ENCODE measurements at places on chromosomes 5 and 9.

DNA sequence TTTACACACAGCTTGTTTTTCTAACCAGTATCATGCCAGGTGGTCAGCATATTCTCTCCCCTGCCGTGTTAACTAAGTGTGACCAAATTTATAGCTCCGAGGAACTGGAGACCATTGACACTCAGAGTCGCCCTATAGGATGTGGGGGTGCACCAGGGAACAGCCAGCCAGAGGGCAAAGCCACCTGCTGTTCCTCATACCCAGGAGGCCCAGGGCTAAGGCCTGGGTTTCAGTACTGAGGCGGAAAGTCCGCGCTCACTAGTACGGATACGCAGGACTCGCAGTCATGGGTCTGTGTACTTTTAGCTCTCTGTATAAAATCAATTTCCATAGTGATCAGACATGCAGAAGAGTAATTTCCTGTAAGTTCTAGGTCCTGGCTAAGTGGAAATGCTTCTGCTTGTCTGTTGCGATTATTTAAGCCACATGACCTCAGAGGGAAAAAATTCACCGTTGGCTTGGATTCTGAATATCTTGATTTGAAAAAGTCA lies 247.0 kb downstream of the AOPEP start:
- no peak for DNase-seq

GRCh38 chr5:110251366-110251765 lies 475.1 kb downstream of the TMEM232 start:
- no peak for DNase-seq

GRCh38 chr5:170986598-170986997 lies 124.8 kb downstream of the RANBP17 start:
- no peak for DNase-seq

DNA sequence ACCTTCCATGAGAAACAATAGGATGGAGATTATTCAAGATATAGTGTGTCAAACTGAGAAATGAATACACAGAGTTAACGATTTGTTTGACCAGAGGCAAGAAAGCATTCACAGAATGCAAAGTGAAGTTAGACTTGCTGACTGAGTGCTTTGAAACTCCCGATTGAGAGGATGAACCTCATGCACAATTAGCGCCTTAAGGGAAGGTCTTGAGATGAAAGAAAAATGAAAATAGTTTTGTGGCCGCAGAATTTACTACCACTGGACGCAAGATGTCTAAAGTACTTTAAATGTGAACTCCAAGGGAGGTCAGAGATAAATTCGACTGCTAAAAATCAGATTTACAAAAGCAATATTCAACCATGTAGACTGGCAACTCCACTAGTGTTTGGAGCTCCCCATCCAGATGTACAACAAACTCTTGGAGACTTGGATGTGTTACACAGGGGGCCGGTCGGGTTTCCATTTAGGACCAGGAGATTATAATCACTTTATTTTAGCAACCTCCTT lies 707 bp upstream of the RIMOC1 start:
- DNase-seq, result no peak

GRCh38 chr5:132776938-132777208 lies 166 bp downstream of the SEPTIN8 start:
- no peak for DNase-seq

DNA sequence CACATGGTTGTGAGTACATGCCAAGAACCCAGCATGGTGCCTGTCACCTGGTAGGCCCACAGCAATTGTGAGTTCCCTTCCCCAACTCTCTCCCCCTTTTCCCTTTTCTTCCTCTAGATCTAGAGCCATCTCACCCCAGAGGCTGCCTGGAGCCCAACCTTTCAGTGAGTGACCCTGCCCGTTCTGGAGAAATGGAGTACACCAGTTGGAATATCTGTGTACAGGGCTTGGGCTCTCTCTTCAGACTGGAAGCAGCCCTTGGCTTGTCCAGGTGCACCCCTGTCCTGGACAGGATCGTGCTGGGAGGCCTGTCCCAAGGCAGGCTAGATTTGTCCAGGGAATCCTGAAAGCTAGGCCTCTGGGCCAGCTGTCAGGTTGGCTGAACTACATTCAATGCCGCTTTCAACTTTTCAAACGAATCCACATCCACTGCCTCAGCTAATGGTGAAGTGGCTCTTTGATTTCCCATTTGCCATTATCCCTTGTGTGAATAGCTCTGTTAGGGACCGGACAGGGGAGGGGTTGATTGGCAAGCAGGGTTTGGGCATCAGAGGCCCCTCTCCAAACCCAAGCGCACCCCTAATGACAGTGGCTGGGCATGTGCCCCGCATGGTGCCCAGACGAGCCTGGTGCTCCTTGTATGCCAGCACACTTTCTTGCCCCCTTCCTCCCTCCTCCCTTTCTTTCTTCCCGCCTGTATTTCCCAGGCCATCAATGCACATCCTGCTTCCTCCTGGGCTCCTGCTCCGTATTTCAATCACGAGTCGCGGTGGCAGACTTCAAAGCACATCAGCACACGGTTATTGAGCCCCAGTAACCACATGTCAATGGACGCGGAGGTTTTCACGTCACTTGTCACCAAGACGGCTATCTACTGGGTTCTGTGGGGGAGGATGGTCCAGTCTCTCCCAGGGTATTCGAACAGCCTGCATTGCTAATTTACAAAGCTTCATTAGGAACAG lies 211.2 kb downstream of the DAB2IP start:
- peak; percentile 13 for DNase-seq

- DNase-seq, result no peak
Measured at GRCh38 chr5:146378986-146379385, 40.3 kb downstream of the POU4F3 start.

GRCh38 chr9:137787381-137787780 lies 90.2 kb upstream of the CACNA1B start:
- DNase-seq, result no peak

- DNase-seq, result no peak
Measured at GRCh38 chr9:129604766-129605163, 16.1 kb downstream of the C9orf50 start.

- no peak for DNase-seq
Measured at GRCh38 chr9:100619665-100620064, 41.8 kb downstream of the CAVIN4 start.

- no peak for DNase-seq
Measured at GRCh38 chr9:130639866-130640555, 24.4 kb upstream of the PRDM12 start.

GRCh38 chr5:132099076-132099748 lies 25.6 kb downstream of the CSF2 start:
- DNase-seq, result peak; percentile 78

- peak; percentile 57 for DNase-seq
Measured at GRCh38 chr5:88833371-88834130, 49.4 kb downstream of the MEF2C start.

DNA sequence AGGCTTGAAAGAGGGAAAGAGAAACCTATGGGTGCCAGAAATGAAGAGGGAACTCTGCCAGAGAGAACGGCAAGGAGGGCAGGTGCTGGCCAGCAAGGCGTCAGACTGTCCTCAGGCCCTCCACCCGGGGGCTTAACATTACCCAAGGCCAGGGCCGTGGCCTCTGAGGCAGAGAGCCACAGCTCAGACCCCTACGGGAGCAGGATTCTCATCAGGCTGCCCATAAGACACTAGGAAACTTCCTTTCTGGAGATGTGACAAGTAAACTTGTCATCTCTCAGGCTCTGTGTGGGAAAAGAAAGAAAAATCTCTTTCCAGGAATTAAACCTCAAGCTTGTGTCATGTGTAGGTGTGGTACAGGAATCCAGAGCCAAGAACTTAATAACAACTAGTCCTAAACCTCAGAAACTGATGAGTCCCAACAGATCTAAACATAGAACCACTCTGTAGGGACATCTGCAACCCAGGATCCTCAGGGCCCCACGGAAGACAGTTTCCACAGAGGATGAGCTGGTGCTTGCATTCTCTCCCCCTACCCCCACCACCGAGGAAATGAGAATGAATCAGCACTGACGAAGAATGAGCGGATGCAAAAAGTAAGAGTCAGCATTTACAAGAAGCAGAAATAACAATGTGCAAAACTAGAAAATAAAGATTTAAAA lies 74.3 kb downstream of the DCP2 start:
- DNase-seq, result peak; percentile 34

DNA sequence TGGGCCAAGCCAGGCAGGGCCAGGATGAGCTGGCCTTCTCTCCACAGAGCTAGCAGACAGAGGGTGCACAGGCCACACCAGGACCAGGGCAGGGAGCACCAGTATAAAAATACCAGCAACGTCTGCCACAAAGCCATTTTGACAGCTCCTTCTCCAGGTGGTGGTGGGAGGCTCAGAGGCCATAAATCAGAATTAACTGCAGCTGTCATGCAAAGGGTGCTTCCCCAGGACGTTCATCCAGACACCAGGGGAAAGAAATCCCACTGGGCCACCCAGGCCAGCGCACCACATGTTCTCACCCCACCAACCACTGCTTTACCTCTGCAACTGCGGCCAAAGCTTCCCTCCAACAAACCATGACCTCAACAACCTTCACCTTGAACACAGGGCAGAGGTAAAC lies 403.7 kb upstream of the TRPC7 start:
- DNase-seq, result no peak

- DNase-seq, result no peak
Measured at GRCh38 chr5:145345511-145346287, 489.4 kb downstream of the PRELID2 start.

- no peak for DNase-seq
Measured at GRCh38 chr9:8660383-8660782, 860.8 kb upstream of the DMAC1 start.

GRCh38 chr5:776862-777711 lies 7.4 kb downstream of the ZDHHC11B start:
- no peak for DNase-seq

DNA sequence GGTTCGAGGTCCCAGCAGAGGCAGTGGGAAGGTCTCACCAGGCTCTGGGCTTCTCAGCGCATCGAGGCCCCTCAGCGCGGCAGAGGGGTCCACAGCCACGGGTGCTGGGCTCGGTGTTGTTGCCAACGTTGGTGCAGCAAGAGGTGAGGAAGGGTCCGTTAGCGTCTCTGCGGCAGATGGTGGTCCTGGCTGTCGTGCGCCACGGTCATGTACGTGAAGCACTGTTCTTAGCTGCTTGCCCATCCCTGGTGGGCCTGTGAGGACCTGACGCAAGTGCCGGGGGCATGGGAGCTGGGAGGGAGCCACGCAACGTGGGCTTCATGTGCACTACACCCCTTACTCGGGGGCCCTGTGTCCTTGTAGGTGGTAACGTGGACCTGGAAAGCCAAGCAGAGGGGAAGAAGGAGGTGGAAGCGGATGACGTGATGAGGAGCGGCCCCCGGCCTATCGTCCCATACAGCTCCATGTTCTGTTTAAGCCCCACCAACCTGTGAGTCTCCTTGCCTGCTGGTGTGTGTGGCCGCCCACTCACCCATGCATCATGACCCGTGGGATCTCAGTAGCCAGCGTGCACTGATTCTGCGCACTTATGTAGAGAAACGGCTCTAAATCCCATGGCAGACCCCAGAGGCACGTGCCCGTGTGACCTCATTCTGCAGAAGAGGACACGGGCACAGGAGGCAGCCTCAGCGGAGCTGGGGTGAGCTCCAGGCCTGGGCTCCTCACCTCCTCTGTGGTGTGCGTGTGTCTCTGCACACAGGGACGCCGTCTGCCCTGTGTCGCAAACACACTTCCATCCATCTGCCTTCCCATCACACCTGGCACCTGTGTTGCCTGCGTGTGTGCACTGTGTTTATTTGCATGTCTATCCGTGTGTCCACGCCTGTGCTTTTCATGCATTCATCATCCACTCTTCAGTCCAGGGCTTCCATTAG lies 166.1 kb downstream of the CACNA1B start:
- DNase-seq, result no peak

DNA sequence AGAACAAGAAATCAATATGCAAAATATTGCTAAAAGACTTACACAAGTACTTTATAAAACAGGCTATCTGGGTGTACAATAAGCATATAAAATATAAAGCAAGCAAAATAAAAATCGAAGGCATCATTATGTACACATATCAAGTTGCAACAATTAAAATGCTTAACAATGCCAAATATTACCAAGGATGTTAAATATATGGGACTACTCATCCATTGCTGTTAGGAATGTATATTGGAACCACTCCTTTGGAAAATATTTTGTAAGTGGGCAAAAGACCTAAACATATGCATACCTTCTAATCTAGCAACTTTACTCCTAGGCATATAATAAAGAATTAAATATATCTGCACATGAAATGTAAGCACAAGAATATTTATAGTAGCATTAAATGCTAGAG lies 632.6 kb upstream of the COX7C start:
- DNase-seq, result no peak

DNA sequence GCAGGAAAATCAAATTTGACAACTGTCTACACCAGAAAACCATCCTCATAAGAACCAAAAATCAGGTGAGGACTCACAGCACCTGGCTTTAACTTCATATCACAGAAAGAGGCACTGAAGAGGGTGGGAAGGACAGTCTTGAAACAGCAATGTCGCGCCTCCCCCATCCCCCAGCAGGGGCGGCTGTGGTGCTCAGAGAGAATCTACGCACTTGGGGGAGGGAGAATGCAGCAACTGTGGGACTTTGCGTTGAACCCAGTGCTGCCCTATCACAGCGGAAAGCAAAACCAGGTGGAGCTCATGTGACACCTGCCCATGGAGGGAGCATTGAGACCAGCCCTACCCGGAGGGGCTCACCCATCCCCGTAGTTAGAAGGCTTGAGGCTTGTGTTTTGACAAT lies 191.8 kb downstream of the MSX2 start:
- DNase-seq, result no peak

- DNase-seq, result no peak
Measured at GRCh38 chr5:72586788-72587530, 79.7 kb upstream of the ZNF366 start.

- no peak for DNase-seq
Measured at GRCh38 chr9:123418052-123418430, 62.0 kb downstream of the CRB2 start.

GRCh38 chr9:133895335-133895734 lies 96.8 kb downstream of the VAV2 start:
- DNase-seq, result no peak

- DNase-seq, result no peak
Measured at GRCh38 chr9:14992081-14992480, 81.9 kb upstream of the FREM1 start.

DNA sequence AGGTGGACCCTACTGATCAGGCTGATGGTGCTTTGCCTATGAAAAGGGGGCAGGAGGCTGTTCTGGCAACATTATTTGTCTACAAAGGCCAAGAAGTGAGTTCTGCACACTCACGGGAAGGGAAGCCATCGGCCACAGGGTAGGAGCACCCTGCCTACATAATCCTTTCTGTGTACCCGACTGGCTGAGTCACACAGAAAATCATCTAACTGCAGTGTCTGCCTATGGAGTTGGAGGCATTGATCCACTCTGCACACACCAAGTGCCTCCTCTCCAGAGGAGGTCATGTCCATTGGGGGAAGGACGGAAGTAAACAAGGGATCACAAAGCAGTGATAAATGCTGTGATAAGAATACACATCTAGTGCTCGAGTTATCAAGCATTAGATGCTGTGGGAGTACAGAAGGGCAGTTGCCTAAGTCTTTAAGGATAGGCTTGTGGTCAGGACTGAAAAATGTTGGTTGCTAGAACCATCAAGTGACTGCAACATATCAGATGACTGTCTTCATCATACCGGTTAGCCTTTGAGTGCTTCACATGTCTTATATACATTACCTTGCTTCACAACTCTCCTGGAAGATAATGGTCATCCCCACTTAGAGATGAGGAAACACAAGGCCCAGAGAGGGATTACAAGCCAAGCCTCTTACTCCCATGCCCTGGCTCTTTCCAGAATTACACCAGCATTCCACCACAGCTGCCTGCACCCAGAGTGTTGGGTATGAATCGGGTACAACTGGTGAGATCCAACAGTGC lies 1.3 kb upstream of the SLC2A8 start:
- DNase-seq, result no peak

GRCh38 chr5:56350011-56350596 lies 117.0 kb upstream of the ANKRD55 start:
- DNase-seq, result no peak

- DNase-seq, result no peak
Measured at GRCh38 chr5:92687821-92688722, 892.9 kb downstream of the NR2F1-AS1 start.

GRCh38 chr9:117232281-117232680 lies 182.6 kb downstream of the ASTN2 start:
- no peak for DNase-seq
